Vagina (tissue), 2 donors: ENCODE measurements at places on chromosomes 1 and 21. TPM values are rescaled to one million over a fixed set of nuclear protein-coding genes. Genes with fewer than 3 reads are reported as not detected.

DNA sequence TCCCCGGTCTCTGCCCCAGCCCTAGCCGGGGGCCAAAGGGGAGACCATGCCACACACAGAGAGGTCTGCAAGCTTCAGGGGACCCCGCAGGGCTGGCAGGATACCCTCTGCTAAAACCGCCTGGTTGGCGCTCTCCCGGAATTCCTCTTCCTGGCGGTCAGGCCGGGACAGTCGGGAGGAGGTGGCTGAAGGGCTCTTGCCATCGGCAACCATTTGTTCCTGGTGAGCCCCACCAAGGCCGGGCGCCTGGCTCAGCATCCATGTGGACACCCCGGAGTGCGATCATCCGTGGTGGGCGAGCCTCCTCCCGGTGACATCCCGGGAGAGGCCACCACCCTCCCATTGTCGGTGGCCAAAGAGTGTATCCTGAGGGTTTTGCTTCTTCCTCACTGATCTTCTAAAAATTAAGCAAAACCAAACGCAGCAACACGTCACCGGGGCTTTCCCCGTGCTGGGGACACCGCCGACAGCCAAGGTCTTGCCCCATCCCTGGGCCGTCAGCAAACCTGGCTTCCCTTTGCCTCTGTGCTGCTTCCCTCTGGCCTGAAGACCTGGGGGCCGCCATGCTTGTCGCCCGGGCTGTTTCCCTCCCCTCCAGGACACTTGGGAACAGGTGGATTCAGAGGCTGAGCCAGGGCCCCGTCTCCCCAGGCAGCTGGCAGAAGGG, 59.1 kb upstream of the TTC34 start:
- no peaks in the 10 kb centered on the region for H3K4me1 ChIP-seq
- H3K36me3 ChIP-seq = no peaks in the 10 kb centered on the region
- no peak overlapping the region for H3K27ac ChIP-seq
- DNase-seq = no peak

DNA sequence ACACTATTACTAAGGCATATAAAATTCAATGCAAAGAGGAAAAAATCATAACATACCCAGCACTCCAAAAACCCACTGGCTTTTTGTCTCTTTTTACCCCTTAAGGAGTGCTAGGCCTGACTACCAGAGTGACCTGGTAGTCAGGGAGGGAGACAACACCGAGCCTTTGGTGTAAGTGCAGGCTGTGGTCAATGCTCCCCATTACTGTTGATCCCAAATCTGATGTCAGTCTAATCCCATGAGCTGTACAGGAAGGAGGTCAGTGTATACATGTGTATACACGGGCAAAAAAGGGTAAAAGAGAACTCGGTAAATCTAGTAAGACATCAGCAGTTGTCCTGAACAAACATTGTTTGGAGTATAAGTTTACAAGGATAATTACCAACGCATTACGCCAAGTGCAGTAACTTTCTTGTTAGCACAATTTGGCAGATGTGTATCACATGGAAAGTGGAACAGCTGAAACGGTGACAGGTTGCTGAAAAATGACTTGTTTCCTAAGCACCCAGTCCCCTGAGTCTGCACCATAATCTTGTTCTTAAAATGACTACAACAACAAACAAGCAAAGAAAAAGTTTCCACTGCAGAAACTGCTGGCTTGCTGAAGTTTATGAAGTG, 217.9 kb downstream of the KCNH1 start:
- H3K36me3 ChIP-seq = no peaks in the 10 kb centered on the region
- H3K4me1 ChIP-seq = no peaks in the 10 kb centered on the region
- no peak overlapping the region for H3K27ac ChIP-seq
- DNase-seq = no peak
- no peak overlapping the region for H3K4me3 ChIP-seq

- no peaks in the 10 kb centered on the region for H3K27me3 ChIP-seq
- no peak overlapping the region for H3K27ac ChIP-seq
- DNase-seq = no peak
- peaks cover 18% of the 10 kb centered on the region for H3K4me1 ChIP-seq
- H3K4me3 ChIP-seq = no peak overlapping the region
These were observed 55.5 kb downstream of the TRABD2B start for GRCh38 chr1:47941609-47942239.

DNA sequence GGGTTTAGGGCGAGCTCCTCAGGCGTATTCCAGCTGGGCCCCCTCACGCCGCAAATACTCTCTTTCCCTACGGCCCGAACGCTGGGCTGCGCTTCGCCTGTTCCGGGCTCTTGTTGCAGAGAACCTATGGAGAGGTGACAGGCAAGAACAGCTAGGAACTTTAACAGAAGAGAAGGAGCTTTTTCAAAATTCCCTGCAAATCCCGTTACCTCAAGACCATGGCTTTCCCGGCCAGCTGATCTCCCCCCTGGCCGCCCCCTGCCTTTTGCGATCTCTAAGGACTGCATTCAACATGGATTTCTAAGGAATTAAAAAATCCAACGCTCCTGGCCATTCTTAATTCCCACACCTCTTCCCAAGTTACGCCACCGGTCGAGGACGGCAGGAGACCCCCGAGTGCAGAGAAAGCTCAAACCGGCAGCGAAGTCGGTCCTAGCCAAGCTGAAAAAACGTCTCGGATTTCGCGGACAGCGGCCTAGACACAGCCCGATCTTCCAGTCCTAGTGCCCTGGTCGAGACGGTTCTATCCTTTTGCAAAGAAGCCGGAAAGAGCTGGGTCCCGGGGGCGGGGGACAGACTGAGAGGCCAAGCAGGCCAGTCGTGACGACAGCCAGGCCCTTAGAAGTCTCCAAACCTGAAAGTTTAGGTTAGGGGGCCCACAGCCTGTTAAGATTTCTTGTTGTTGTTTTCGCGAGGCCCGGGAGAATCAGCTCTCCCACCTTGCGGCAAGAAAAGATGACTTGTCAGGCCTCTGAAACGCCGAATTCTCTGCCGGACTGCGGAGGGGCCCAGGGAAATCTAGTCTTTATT, 1.1 kb upstream of the TBX15 start:
- no peak overlapping the region for H3K27ac ChIP-seq
- peaks cover 39% of the 10 kb centered on the region for H3K27me3 ChIP-seq
- no peak overlapping the region for H3K4me3 ChIP-seq
- H3K4me1 ChIP-seq = peaks cover 32% of the 10 kb centered on the region
- no peaks in the 10 kb centered on the region for H3K36me3 ChIP-seq
- peak; percentile 74 for DNase-seq

- H3K4me1 ChIP-seq = no peaks in the 10 kb centered on the region
- no peaks in the 10 kb centered on the region for H3K27me3 ChIP-seq
- H3K36me3 ChIP-seq = no peaks in the 10 kb centered on the region
- no peak overlapping the region for H3K4me3 ChIP-seq
These were observed 10.7 kb downstream of the TIE1 start for GRCh38 chr1:43311521-43311920.

DNA sequence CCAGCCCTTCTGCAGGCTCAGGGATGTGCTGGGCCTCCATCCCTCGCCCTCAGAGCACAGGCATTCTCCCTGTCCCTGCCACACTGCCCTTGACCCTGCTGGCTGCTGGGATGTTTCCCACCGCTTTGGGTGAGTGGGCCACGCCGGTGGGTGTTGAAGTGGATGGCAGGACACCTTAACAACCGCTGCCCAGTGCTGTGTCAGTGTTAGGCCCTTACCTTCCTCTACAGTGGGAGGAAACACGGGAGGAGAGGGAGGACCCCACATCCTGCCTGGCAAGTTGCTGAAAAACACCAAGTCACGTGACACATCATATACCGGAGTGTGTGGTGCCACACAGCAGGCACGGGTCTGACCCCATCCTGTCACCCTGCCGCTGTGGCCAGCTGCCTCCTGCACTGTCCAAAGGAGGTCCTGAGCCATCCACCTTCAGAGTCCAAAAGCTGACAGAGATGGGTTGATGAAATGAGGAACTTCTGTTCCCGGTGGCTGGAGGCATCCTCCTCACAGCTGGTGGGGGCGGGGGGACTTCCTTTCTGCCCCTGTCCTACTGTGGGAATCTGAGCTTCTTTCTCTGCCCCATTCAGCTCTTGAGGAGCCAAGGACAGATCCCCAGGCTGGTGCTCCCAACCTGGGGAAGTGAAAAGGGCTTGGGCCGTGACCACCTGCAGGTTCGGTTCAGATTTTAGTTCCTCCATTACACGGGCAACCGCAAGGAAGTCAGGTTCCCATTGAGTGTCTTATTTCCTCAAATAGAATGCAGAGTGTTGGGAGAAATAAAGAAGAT, 3.2 kb upstream of the THEMIS2 start:
- H3K4me3 ChIP-seq = no peak overlapping the region
- H3K27me3 ChIP-seq = no peaks in the 10 kb centered on the region
- peaks cover 21% of the 10 kb centered on the region for H3K4me1 ChIP-seq
- no peaks in the 10 kb centered on the region for H3K36me3 ChIP-seq

DNA sequence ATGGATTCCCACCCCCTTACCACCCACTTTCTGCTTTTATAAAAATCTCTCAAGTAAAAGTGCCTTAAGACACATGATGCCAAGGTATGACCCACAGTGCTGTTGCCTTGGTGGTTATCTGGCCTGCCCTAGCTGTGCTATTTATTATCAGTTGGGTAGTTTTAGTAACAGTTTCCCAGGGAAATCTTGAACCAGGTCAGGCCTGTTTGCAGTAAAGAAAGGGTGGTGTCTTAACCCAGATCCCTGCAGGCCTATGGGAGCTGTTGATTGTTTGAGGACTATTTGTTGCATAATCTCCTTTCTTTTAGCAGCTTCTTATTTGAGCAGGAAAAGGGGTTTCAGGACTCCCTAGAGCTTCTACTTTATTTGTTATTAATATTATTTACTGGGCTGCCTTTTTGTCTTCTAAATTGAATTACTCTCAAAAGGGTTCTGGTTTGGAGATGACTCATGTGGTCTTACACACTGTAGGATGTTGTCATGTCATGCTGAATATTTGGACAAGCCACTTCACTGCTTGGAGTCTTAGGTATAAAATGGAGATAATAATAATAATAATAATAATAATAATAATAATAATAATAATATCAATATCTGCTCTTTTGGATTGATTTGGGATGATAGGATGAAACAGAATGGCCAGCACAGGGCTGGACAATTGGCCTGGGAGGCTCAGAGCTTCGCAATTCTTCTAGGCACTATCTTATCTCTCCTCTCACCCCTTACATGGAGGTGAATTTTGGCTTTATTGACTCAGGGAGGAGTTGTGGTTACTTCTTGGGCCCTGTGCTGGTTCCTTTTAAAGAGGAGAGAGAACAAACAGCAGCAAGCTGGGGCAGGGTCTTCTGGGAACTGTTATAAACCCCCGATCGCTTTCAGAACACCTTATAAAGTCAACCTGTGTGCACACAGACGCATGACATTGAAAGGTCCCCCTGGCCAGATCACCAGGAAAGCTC, 252.1 kb downstream of the PRDM2 start:
- peak overlapping the region; percentile 83 for H3K27ac ChIP-seq
- H3K4me3 ChIP-seq = no peak overlapping the region
- peaks cover 13% of the 10 kb centered on the region for H3K4me1 ChIP-seq
- no peaks in the 10 kb centered on the region for H3K36me3 ChIP-seq
- H3K27me3 ChIP-seq = no peaks in the 10 kb centered on the region

- H3K4me1 ChIP-seq = peaks cover 11% of the 10 kb centered on the region
- no peaks in the 10 kb centered on the region for H3K27me3 ChIP-seq
- no peak overlapping the region for H3K27ac ChIP-seq
These were observed 118.7 kb downstream of the UBR4 start for GRCh38 chr1:19091196-19091953.

- H3K36me3 ChIP-seq = no peaks in the 10 kb centered on the region
- DNase-seq = no peak
- no peaks in the 10 kb centered on the region for H3K27me3 ChIP-seq
- H3K27ac ChIP-seq = no peak overlapping the region
These were observed 122.5 kb downstream of the ELAVL4 start for GRCh38 chr1:50231209-50231608.

DNA sequence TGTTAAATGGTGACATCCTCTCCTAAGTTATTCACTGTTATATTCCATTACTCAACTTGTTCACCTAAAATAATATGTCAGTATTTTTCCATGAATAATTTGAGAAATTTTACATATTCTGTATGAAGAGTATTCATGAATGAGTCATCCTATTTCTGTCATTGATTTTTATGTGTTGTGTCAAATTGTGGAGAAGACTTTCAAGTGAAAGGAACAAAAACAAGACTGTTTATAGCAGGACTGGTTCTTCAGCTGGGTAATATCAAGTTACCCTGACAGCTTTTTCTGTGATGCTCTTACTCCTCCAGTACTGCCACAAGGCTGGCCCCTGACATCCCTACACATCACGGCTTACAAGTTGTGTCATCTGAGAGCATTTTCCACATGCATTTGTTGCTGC, 847.7 kb downstream of the NCAM2 start:
- no peak overlapping the region for H3K27ac ChIP-seq
- no peaks in the 10 kb centered on the region for H3K4me1 ChIP-seq
- H3K36me3 ChIP-seq = no peaks in the 10 kb centered on the region
- H3K4me3 ChIP-seq = no peak overlapping the region

DNA sequence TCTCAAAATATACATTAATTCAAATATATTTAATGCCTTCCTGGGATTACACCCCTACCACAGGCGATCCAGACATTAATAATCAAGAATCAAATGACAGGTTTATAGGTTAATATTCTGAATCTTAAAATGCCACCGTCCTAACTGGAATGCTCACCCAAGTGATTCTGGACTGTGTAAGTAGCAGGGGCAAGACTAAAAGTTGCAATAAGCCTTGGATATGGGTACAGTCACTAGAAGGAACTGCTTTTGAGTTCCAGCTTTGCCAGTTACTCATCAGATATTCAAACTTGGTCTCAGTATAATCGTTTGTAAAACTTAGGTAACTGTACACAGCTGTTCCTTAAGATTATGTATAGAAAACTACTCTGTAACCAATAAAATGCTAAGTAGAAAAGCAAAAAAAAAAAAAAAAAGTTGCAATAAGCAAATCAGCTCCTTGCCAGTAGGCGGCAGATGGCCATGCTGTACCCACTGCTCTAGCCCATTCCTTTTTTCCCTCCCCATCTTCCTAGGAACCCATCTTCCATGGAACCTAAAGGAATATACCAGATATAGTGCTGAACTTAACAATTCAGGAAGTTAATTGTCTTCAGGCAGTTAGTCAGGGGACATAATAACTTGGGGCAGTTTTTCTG, 10.5 kb downstream of the RO60 start:
- no peaks in the 10 kb centered on the region for H3K36me3 ChIP-seq
- H3K4me1 ChIP-seq = peaks cover 25% of the 10 kb centered on the region
- H3K4me3 ChIP-seq = no peak overlapping the region
- no peak overlapping the region for H3K27ac ChIP-seq
- H3K27me3 ChIP-seq = no peaks in the 10 kb centered on the region
- no peak for DNase-seq

- H3K27ac ChIP-seq = no peak overlapping the region
- no peak overlapping the region for H3K4me3 ChIP-seq
- no peak for DNase-seq
- H3K27me3 ChIP-seq = no peaks in the 10 kb centered on the region
- H3K36me3 ChIP-seq = no peaks in the 10 kb centered on the region
These were observed 324.1 kb downstream of the BARHL2 start for GRCh38 chr1:90393025-90393424.

Gene DIRAS3
- 2.0 TPM for total RNA-seq

Gene HCRTR1
- not detected for total RNA-seq

Gene TSPEAR
- total RNA-seq = not detected

Gene RPL11
- total RNA-seq = 948 TPM

Gene GPR37L1
- 0.25 TPM for total RNA-seq

Gene PLCH2
- 30.7 TPM for total RNA-seq
